ENCODE measurements at places on chromosomes 2 and 18. TPM values are rescaled to one million over a fixed set of nuclear protein-coding genes. Genes with fewer than 3 reads are reported as not detected.

DNA sequence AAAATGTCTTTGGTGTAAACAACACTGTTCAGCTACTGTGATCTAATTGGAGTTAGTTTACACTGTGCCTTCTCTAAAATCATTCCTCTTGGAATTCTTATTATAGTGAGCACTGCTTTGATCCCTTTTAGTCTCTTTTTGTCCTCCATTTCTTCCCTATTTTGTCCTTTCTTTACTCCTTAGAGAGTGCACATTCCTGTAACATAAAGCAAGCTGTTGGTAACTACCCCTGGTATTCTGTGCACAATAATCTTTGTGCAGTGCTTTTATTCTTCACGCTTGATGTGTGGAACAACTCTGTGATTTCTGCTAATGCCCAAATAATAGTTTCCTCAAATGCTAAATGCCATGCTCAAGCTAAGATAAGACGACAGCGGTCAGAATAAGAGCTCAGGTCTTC lies 401.5 kb downstream of the DPP10 start:
- no peak for DNase-seq
- H3K27me3 ChIP-seq, result no peaks in the 10 kb centered on the region
- no peak overlapping the region for H3K4me3 ChIP-seq
- no peaks in the 10 kb centered on the region for H3K4me1 ChIP-seq

DNA sequence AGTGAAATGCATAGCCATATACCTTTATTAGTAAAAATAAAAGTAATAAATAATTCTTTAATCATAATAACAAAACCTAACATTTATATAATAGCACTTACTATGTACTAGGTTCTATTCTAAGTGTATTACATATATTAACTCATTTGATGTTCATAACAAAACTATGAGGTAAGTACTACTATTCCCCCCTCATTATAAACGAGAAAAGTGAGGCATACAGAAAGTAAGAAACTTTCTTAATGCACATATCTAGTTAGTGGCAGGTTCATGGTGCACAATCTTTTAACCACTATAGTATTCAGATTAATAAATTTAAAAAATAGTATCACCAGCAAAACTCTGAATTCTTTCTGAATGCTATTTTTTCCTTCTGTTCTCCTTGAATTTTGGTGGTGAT lies 27.5 kb downstream of the TRPM8 start:
- no peak overlapping the region for H3K27ac ChIP-seq
- no peak for DNase-seq
- H3K4me1 ChIP-seq, result no peaks in the 10 kb centered on the region
- H3K36me3 ChIP-seq, result no peaks in the 10 kb centered on the region
- no peak overlapping the region for H3K4me3 ChIP-seq

CYTIP gene
- 97.7 TPM for total RNA-seq

DNA sequence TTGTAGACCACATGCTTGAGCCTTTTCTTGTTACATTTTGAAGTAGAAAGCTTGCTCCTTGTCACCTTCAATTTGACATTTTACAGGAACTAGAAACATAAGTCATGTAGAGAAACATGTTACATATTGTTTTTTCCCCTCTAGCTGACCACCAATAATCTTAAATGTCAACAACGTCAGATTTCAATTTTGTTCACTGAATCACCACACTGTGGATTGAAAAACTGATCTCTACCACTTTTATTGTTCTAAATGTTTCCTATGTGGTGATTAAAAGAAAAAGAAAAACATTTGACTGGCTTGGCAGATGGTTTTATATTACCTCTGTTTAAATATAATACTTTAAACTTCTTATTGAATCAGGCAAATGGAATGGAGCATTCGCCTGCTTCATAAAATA lies 87.7 kb downstream of the DSEL start:
- no peak overlapping the region for H3K27ac ChIP-seq
- H3K27me3 ChIP-seq, result no peaks in the 10 kb centered on the region
- no peaks in the 10 kb centered on the region for H3K4me1 ChIP-seq
- no peaks in the 10 kb centered on the region for H3K36me3 ChIP-seq
- no peak for DNase-seq

GRCh38 chr2:88657131-88657530 lies 29.9 kb upstream of the EIF2AK3 start:
- H3K36me3 ChIP-seq, result no peaks in the 10 kb centered on the region
- DNase-seq, result no peak

C2orf66 gene
- not detected for total RNA-seq

SNED1 gene
- 1.9 TPM for total RNA-seq

- H3K36me3 ChIP-seq, result no peaks in the 10 kb centered on the region
- no peaks in the 10 kb centered on the region for H3K4me1 ChIP-seq
- H3K27ac ChIP-seq, result no peak overlapping the region
- no peak for DNase-seq
- no peak overlapping the region for H3K4me3 ChIP-seq
Measured at GRCh38 chr2:156309167-156309566, 23.4 kb downstream of the NR4A2 start.

GRCh38 chr2:110639972-110640371 lies 37.9 kb downstream of the BUB1 start:
- peaks cover 78% of the 10 kb centered on the region for H3K36me3 ChIP-seq
- no peak for DNase-seq
- H3K4me1 ChIP-seq, result no peaks in the 10 kb centered on the region
- H3K27me3 ChIP-seq, result no peaks in the 10 kb centered on the region
- no peak overlapping the region for H3K4me3 ChIP-seq
- H3K27ac ChIP-seq, result no peak overlapping the region

RBMS1 gene
- total RNA-seq, result not detected

DNA sequence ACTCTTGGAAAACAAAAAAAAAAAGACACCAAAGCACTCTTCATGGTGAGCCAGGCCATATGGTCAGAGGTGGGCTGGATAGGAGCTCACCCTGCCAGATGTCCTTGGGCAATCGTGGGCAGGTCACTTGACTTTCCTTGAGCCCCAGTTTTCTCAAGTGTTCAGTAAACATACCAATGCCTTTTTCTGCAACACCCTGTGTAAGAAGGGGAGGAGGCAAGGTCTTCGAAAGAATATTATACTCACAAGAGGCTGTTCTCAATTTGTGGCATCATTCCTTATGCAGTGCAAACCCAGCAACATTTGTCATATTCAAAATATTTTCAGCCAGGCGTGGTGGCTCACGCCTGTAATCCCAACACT lies 22.9 kb upstream of the TMEM87B start:
- no peaks in the 10 kb centered on the region for H3K36me3 ChIP-seq
- no peaks in the 10 kb centered on the region for H3K4me1 ChIP-seq
- no peak overlapping the region for H3K27ac ChIP-seq
- H3K4me3 ChIP-seq, result no peak overlapping the region

Measured in Karpas-422 (cell line).